HAP-1 (cell line): ENCODE measurements at places on chromosomes 1 and 21.

- DNase-seq: no peak
These were observed 31.5 kb downstream of the LDLRAD1 start for GRCh38 chr1:53986458-53986857.

GRCh38 chr1:65980237-65980636 lies 187.5 kb downstream of the PDE4B start:
- DNase-seq: no peak

- no peak for DNase-seq
These were observed 23.2 kb upstream of the PCBP3 start for GRCh38 chr21:45620201-45620923.

- DNase-seq: no peak
These were observed 74.7 kb downstream of the RUNX1 start for GRCh38 chr21:34974162-34974981.

GRCh38 chr1:27994060-27994459 lies 34.3 kb downstream of the XKR8 start:
- no peak for DNase-seq

DNA sequence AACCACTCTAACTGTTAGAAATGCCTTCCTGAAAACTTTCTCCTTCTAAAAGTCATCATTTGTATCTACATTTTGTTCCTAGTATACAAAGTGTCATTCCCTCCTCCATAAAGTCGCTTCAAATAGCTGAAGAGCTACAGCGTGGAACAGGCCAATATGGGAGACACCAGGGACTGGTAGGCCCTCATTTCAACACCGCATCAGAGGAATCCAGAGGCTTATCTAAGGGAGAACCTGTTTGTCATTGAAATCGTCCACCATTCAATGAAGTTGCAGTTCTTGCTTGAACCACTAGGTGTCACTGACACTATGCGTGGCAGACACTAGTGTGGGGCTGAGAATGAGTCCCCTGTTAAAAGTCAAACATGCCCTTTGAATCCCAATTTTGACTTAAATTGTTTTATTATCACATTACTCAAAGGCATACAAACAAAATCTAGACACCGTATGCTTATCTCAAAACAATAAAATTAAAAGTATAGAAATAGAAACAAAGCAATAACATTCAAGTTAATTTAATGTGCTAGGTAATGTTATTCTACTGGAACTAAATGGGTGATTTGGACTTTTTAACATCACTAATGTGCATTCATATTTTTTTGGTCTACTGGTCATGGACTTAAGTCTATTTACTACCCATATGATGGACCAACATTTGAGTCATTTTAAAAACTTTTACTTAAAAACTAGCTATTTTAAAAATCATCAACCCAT lies 182.3 kb downstream of the FCRL5 start:
- DNase-seq: peak; percentile 74

DNA sequence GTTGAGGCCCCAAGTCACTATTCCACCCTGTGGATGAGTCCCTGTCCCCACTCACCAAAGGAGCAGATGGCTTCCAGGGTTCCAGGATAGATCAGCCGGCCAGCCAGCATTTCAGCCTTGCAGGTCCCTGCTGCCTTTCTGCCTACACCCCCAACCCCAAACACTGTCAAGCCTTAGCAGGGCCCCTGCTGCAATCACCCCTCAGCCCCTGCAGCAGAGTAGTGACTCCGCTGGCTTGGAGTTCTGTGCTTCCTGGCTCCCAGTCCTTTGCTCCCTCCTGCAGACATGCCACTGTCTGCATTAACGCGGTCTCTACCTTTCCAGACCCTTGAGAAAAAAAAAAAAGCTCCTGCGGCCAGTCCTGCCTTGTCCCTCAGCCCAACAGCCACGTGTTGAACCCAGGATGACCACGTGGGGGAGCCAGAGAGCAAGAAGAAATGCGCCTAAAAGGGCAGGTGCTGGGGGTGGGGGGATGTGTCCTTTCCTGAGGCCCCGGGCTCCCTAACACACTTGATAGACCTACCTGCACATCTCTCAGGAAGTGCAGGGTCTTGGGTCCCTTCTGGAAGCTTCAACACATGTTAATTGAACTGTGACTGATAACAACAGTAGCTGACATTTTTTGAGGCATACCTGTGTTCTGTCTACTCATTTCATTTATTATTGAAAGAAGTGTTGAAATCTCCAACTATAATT lies 37.4 kb downstream of the RASSF5 start:
- DNase-seq: peak; percentile 88

GRCh38 chr1:89451011-89451410 lies 73.6 kb upstream of the LRRC8B start:
- DNase-seq: no peak

- DNase-seq: no peak
These were observed 49.3 kb downstream of the TNN start for GRCh38 chr1:175116903-175117302.

DNA sequence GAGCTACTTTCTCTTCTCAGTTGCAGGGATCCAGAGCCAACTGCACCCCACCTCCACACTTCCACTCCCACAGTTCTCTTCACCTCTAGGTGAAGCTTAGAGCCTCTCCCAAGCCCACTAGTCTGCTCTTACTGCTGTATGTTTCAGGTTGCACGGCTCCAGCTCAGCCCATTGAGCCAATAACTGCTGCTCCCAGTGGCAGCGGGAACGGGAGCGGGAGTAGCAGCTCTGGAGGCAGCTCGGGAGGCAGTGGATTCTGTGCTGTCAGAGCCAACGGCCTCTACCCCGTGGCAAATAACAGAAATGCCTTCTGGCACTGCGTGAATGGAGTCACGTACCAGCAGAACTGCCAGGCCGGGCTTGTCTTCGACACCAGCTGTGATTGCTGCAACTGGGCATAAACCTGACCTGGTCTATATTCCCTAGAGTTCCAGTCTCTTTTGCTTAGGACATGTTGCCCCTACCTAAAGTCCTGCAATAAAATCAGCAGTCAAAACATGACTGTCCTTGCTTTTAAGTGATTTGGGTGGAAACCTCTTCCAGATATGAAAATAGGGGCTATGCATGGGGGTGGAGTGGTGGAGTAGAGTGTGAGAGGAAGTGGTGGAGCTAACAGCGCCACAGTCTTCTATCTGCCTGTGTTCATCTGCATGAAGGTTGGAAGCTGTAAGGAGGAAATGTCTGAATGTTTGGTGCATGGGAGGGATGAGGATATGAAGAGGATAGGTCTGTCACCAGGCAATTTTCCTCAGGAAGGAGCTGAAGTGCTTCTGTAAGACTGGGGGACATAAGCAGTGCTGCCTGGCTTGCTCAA lies 29.6 kb downstream of the CHIA start:
- DNase-seq: peak; percentile 38

GRCh38 chr1:101452825-101453224 lies 216.0 kb downstream of the S1PR1 start:
- no peak for DNase-seq

- DNase-seq: no peak
These were observed 39.9 kb upstream of the SRSF10 start for GRCh38 chr1:24020025-24020424.

DNA sequence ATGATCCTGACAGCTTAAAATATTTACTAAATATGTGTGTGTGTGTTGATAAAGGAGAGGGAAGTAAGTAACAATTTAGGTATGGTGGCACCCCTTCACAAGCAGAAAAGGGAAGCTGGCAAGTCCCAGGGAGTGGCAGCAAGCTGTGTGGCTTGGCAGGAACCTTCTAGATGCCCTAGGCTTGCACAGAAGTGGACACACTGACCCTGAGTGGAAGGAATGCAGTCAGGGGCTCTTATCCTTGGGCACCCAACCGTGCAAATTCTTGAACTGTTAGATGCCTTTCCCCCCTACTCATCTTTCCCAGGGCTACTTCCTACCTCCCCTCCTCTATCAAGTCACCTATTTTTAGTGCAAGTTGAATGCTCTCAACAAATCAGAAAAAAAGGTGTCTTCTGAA lies 18.9 kb downstream of the ACP6 start:
- DNase-seq: no peak

DNA sequence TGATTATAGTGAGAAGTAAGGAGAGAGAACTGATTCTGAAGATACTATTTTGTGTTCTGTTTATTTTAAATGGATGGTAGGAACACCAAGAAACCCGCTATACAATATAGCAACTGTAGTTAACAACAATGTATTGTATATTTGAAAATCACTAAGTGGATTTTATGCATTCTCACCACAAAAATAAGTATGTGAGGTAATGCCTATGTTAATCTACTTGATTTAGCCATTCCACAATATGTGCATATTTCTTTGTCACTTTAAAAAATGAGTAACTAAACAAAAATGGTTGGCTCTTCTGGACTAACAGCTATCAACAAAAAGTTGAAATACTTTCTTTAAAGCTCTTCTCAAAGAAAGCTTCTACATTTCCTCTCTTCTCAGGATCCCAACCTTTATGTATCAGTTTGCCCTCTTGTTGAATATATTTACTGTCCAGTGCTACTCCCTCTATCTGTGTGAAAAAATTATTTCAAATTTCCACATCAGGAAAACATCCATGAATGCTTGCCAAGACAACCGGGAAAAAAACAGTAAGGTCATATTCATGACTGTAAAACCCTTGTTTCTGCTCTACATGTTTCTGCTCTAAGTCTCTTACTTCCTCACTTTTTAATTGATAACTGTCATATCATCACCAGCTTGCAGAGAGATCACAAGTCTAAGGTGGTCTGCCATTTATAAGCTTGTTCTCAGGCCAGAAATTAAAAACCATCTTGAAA lies 27.0 kb downstream of the CLCA4 start:
- DNase-seq: no peak

GRCh38 chr1:19754482-19754881 lies 45.2 kb downstream of the TMCO4 start:
- DNase-seq: peak; percentile 19

DNA sequence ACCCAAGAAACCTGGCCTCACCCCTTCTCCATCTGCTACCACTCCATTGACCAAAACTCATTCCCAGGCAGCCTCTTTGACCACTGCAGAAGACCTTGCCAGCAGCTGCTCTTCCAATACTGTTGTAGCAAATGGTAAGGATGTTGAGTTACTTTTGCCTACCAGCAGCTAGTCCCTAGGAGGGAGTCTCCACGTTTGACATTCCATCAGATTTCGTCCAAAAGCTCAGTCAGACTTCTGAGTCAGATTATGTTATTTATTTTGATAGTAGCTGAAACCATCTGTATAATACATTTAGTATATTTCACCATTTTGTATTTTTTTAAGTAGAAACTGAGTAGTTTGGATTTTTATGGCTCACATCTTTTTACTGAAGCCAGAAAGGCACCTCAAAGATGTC lies 51.5 kb upstream of the WNT2B start:
- no peak for DNase-seq

DNA sequence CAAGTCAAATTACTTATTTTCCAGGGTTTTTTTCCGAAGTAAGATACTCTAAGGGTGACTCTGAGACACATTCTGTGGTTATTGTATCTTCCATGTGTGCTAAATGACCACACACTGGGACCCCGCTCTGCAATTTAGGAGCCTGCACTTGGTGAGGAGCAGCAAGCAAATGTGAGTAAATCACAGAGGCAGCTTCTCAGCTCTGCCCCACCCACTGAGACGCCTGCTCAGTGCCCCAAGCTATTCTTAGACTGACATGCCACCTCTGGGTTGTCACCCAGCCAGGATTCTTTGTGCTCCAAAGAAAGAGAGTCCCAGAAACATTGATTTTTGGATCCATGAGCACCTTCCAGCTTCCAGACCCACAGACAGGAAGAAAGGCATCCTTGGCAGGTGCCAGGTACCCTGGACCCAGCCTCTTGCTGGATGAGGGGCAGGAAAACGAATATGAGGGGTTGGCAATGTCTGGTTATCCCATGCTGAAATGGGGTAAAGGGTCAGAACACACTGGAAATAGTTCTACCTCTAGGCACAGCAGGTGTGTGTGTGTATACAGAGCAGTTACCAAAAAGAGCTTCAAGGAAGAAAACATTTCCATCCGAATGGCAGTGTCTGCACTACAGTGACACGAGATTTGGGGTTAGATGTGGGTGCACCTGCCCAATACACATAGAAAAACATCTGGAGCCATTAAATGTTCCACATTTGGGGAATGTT lies 41.2 kb downstream of the TNR start:
- no peak for DNase-seq

DNA sequence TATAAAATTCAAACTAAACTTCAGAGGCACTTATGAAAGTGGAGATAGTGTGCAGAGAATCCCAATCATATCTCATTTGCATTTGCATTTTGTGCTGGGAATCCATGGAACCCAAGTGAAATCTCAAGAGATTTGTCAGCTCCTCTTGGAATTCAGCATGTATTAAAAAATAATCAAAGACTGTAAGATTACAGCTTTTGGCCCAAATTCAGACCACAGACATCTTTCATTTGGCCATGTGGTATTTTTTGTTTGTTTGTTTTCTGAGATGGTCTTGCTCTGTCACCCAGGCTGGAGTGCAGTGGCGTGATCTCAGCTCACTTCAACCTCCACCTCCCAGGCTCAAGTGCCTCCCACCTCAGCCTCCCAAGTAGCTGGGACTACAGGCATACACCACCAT lies 3.8 kb upstream of the CACYBP start:
- no peak for DNase-seq

- DNase-seq: no peak
These were observed 231.3 kb upstream of the VAMP3 start for GRCh38 chr1:7539769-7540175.

DNA sequence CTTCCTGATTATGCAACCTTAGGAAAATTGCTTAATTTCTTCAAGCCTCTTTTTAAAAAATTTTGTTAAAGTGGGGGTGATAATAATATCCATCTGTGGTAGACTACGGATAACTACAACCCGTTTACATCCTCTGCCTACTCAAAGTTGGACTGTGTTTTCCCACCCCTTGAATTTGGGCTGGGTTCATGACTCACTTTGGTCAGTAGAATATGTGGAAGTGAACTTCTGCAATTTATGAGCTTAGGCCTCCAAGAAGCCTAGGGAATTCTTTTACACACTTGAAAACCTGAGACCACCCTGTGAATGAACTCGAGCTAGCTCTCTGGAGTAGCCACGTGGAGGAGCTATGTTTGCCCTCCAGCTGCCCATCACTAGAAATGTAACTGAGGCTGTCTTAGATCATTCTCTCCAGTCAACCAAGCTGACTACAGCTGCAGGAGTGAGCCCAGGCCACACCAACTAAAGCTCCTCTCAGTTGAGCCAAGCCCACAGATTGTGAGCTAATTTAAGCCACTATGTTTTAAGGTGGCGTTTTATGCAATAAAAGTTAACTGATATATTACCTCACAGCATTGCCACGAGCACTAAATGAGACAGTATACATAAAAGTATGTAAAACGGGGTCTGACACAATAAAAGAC lies 29.6 kb upstream of the CACHD1 start:
- DNase-seq: no peak

GRCh38 chr1:182965861-182966260 lies 12.9 kb upstream of the SHCBP1L start:
- DNase-seq: peak; percentile 80

GRCh38 chr1:244409701-244410100 lies 42.0 kb downstream of the ADSS2 start:
- DNase-seq: no peak

GRCh38 chr21:27557356-27557755 lies 590.5 kb upstream of the ADAMTS5 start:
- no peak for DNase-seq

GRCh38 chr1:111140680-111140967 lies 601 bp downstream of the CEPT1 start:
- peak; percentile 29 for DNase-seq

- no peak for DNase-seq
These were observed 34.2 kb downstream of the IGFN1 start for GRCh38 chr1:201224666-201225370.

GRCh38 chr21:16324630-16325029 lies 594.8 kb downstream of the USP25 start:
- DNase-seq: no peak

- DNase-seq: no peak
These were observed 36.0 kb downstream of the GNG4 start for GRCh38 chr1:235613602-235614001.
